Caki2 (cell line): ENCODE measurements at places on chromosomes 16 and 17.
A peak's percentile ranks its signal among the peaks of the same experiment; 100 is the strongest.

- DNase-seq: peak; percentile 78
Measured at GRCh38 chr17:9115214-9116191, 94.2 kb downstream of the NTN1 start.

DNA sequence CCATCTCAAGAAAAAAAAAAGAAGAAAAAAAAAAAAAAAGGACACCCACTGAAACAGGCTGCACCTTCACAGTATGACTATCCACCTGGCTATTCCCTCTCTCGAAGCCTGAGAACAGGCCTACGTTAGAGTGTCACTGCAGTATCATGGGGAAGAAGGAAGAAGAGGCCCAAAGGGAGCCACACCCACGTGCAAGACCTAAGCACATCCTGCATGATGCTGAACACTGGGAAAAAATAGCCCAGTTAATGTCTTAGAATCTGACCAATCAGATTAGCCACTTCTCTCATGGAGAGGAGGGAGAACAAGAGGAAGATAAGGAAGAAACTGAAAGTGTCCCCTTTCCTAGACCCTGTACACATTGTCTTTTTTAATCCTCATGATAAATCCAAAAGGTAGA is 19.5 kb upstream of the MED13 start:
- DNase-seq: no peak

DNA sequence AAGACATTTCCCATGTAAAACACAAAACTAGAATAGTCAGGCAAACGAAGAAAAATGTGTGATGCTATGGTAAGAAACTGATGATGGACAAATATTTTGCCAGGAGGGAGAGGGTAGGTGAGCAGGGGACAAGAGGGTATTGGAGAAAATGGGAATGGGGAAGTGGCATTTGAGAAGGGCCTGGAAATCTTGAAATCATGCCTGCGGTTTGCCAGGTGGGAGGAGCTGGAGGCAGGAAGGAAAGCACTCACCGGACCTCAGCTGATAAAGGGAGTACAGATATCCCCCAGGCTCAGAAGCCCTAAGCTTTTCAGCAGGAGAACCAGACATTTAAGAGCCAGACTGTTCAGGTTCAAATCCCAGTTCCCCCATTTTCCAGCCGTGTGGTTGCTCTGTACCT is 103.6 kb downstream of the GSG1L start:
- no peak for DNase-seq

DNA sequence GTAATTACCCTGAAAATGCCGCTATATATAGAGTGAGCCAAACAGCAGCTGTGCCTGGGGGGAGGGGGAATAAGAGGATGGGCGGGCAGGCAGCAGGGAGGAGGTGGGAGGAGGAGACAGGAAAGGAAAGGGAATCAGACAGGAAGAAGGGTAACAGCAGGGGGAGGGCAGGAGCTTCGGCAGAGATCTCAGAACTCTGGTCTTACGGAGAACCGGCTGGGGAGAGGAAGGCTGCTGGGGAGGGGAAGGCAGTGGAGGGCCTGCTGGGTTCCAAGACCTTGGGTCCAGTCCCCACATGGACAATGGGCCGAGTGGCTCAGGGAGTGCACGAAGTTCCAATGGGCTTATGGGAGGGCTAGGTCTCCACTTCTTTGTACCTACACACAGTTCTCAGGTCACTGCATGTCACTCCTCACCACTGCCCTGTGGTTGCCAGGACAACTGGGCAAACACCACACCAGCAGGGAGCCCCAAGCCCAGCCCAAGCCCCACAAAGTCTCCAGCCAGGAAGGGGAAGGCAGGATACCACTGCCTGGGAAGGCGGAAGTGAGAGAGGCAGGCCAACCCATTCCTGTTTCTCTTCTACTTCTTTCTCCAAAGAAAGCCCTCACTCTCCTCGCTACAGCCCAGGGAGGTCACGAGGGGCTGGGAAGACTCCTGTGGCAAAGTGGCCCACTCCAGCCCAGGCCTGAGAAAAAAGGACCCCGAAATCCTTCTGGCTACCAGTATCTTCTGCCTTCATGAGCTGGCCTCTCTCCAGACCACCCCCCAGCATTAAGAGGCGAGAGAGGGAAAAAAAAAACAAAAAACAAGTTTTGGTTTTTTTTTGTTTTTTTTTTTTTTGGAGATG is 25.3 kb downstream of the G6PC3 start:
- peak; percentile 93 for DNase-seq

DNA sequence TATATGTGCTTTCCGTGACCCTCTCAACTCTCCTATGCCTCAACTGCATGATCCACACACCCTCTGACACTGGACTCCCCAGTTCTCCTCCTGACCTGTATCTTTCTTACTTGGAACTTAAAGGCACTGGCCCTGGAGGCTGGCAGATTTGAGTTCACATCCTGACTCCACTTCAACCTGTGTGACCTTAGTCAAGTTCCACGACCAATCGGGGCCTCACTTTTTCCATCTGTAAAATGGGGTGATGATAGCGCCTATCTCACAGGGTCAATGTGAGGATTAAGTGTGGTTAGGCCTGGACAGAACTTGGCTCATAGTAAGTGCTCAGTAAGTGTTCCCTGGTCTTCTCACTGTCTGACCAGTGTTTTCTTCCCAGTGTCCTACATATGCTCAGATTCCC is 25.1 kb downstream of the MARF1 start:
- no peak for DNase-seq

DNA sequence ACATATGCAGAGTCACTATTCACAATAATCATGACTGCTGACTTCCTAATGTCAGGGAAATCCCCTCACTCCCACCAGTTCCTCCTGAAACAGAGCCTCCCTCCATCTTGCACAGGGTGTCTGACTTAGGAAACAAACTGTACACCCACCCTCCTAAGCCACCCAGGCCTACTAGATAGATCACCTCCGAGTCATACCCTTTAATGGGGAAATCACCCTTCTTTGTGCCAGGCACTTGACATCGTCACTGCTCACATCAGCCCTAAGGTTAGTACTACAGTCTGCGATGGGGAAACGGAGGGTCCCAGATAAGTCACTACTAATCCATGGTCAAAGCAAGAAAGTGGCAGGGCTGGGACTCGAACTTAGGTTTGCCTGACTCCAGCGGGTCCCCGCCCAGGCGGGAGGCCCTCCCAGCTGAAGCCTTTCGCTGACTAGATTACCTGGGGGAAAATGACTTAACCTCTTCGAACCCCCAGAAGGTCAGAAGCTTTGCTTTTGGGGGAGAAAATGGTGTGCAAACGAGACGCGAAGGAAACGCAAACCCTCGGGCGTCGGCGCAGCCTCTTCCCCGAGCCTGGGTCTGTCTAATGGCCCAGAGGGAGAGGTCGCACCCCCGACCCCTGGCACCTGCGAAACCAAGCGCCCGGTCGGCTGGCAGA is 3.4 kb upstream of the MLLT6 start:
- DNase-seq: peak; percentile 77

- DNase-seq: no peak
Measured at GRCh38 chr16:11088831-11089230, 144.5 kb downstream of the CLEC16A start.
